ENCODE measurements at places on chromosomes 1 and 21.

- no peak for DNase-seq
Measured at GRCh38 chr1:1554926-1555915, 14.8 kb upstream of the TMEM240 start.

- DNase-seq = no peak
Measured at GRCh38 chr1:154813300-154813816, 56.7 kb downstream of the KCNN3 start.

DNA sequence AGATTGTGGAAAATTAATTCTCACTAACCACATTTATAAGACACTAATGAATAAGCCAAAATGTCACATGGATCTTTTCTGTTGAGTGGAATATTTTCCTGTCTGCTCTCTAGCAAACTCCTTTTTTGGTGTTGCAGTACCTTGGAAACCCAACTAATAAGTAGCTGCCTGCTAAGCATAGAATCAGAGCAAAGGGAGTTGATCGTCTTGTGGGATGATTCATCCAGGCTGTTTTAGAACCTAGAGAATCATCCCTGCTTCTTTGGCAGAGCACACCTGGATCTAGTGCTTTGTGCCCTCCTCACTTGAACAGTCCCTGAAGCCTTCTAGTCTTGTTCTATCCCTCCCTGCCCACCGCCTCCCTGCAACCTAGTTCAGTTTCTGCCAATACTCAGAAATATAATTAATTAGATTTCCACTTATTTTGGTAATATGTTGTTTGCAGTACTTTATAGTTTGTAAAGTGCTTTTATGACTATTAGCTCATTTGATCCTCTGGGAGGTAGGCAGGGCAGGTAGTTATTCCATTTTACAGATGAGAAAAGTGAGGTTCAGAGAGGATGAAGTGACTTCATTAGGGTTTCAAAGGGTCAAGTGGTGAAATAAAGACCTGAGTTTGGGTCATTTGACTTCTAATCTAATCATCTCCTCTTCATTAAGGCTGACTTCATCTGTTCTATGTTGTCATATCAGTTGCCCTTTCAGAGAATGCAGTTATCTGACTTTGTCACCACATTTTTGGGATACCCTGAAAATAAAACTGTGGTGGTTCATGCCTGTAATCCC, 2.5 kb downstream of the AGO4 start:
- no peak for DNase-seq

DNA sequence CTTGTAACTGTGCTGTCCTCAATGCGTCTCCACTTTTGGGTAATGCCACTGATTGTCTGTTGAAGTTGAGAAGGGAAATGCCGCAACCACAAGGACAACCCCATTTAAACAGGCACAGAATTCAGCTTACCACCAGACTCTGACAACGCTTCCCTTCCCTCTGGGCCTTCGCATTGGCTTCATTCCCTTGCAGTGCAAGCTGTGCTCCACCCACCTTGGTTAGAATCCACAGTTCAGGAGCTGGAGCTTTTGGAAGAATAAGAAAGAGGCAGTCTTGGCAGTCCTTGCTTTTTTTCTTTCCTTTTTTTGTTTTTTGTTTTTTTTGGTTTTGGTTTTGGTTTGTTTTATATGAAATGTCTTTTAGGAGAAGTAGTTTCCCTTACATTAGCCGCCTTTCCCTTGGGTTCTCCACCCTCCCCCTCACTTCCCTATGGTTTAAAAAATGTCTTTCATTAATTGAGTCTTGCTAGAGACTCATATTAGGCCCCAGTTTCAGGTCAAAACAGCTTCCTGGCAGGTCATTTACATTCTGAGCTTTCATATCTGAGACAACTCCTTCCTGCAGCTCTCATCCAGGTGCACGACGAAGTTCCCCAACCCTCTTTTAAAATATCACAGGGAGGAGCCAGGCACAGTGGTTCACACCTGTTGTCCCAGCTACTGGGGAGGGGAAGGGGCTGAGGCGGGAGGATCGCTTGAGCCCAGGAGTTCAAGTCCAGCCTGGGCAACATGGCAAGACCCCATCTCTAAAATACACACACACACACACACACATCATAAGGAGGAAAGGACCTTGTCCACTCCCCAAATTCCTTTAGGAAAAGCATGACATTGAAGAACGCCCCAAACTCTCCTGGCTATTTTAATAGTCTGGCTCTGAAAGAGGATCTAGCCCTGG, 20.7 kb upstream of the LAX1 start:
- peak; percentile 64 for DNase-seq

DNA sequence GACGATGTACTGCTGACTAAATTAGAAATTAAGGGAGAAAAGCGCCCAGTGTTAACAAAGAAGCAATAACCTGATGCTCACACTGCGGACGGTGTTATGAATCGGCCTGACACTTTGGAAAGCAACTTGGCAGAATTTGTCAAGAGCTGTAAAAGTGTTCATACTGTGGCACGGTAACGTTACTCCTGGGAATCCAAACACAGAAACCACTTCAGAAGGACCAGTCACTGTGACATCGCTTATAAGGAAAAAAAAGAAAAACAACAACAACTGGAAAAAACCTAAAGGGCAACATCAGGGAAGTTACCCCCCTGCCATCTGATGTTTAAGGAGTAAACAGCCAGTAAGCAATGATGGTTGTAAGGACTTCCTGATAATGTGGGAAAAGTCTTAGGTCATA, 27.7 kb downstream of the CAPZB start:
- no peak for DNase-seq

GRCh38 chr1:153832293-153832692, 57.1 kb downstream of the SLC27A3 start:
- no peak for DNase-seq

GRCh38 chr1:44406737-44407429, 1.8 kb downstream of the RNF220 start:
- no peak for DNase-seq

GRCh38 chr1:227447531-227447990, 115.8 kb upstream of the ZNF678 start:
- DNase-seq = no peak

DNA sequence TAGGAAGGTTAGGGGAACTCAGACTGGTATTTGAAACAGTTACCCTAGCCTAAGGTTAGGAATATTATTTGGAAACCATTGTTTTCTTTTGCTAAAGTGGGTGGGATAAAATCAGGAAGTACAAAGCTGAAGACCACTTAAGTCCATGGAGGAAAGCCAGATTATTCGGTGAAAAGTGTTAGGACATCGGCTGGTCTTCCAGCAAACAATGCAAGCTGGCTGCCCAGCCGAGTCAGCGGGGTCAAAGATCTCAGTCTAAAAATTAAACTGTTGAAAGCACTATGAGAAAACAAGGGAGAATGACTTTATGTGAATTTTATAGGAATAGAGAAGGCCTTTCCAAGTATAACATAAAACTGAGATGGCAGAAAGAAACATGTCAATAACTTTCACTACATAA, 231.7 kb downstream of the KCNJ6 start:
- no peak for DNase-seq

- DNase-seq = no peak
Measured at GRCh38 chr1:9233241-9233941, 1.2 kb upstream of the H6PD start.

DNA sequence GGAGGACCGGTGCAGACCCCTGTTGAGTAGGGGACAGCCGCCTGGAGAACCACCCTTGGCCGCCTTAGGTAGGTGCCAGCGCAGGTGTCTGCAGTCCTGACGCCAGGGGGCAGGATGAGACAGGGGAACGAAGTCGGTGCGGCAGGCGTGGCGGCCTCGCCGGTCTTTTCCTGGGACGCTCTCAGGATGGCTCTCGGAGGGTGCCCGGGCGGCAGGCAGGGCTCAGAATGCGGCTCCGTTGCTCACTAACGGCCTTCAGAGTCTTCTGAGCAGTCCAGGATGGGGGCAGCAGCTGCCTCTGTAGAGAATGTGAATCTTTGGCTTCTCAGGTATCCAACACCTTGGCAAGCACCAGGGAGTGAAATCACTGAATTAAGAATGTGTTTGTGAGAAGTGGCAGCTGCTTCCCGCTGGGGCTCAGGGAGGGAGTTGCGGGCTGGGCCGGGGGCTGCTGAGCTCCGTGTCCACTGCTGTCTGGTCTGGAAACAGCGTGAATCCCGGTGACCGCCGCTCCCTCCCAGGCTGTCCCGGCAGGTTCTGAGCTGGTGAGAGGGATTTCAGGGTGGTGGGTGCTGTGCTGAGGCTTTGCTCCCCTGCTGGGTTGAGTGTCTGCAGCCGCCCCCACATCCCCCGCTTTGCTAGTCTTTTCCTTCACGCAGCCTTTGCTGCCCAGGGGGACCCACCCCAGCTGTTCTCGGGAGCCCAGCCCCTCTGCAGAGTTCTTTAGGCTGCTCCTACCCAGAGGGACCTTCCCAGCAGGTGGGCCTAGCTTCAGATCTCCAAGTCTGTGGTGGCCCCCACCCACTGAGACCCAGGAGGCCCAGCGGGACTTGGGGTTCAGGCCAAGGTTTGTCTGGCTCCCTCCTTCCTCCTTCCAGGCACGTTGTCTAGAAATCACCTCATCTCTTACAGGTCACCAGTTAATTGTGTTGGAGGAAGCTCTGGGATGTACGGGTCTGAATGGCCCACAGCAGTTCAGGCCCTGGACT, 11.1 kb upstream of the C1orf174 start:
- peak; percentile 74 for DNase-seq

GRCh38 chr1:96234299-96234698, 487.3 kb upstream of the PTBP2 start:
- no peak for DNase-seq

DNA sequence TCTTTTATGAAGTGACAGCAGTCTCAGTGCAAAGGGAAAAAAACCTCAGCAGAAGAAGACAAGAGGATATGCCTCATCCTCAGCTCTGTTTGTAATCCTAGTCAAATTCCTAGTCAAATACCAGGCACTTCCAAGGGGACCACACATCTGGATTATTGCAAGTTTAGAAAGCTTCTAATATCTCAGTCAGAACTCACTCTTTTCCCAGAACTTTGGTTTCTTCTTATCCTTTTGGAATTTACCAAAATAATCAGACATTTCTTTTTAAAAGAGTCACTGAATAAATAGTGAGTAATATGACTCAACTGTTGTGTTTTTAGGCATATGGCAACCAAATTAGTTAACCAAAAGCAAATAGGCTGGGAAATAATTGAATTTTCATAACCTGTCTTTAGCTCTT, 47.8 kb downstream of the PRRX1 start:
- no peak for DNase-seq

DNA sequence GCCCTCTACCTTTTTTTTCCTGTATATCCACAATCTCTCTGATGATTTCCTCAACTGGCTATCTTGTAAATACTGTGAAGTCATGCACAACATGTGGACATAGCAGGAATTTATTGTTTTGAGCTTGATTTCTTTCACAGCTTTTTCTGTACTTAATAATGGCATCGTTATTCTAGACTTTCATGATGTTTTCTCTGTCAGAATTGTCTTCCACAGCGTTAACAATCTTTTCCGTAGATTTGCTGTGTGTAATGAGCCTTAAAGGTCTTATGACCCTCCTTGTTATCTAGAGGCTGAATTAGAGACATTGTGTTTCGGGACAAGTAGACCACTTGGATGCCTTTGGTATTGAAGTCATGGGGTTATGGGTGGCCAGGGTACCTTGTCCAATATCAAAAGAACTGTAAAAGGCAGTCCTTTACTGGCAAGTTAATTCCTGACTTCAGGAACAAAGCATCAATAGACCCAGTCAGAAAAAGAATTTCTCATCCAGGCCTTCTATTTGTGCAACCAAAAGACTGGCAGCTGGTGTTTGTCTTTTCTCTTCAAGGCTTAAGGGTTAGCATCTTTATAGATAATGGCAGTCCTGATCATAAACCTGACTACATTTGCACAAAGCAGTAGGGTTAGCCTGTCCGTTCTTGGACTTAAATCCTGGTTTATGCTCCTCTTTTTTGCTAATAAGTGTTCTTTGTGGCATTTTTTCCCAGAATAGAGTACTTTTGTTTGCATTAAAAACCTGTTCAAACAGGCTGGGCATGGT, 30.1 kb upstream of the CHAF1B start:
- DNase-seq = no peak

DNA sequence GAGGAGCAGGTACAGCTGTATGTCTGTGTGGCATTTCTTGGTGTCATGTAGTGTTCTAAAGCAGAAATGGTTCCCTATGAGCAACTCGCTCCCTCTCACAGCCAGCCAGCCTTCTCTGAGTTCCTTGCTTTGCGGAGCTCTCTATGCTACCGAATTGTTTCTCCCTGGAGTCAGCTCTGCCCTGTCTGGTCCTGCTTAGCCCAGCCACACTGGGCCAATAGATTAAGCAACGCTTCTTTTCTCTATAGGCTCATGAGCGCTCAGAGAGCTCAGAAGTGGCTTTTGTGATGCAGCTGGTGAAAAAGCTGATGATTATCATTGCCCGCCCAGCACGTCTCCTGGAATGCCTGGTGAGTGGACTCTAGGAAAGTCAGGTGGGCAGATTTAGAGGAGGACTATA, 113.1 kb downstream of the PIK3R3 start:
- no peak for DNase-seq

DNA sequence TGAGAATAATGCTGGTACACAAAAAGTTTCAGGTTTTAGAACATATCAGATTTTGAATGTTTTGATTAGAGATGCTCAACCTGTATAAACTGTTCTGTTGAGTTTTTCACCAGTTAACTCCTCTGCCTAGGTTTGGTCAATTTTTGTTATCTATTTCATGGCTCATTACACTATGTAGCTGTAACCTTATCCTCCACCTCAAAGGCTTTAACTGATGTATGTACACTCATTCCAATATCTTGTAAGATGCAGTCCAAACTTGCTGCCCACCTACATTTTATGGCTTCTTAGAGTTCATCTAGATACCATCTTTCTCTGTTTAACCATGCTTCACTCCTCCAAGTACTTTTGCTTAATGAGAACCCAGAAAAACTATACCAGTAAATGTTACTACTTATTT, 107.8 kb downstream of the EIF4G3 start:
- DNase-seq = no peak

GRCh38 chr1:171254859-171255258, 6.6 kb downstream of the FMO1 start:
- no peak for DNase-seq

DNA sequence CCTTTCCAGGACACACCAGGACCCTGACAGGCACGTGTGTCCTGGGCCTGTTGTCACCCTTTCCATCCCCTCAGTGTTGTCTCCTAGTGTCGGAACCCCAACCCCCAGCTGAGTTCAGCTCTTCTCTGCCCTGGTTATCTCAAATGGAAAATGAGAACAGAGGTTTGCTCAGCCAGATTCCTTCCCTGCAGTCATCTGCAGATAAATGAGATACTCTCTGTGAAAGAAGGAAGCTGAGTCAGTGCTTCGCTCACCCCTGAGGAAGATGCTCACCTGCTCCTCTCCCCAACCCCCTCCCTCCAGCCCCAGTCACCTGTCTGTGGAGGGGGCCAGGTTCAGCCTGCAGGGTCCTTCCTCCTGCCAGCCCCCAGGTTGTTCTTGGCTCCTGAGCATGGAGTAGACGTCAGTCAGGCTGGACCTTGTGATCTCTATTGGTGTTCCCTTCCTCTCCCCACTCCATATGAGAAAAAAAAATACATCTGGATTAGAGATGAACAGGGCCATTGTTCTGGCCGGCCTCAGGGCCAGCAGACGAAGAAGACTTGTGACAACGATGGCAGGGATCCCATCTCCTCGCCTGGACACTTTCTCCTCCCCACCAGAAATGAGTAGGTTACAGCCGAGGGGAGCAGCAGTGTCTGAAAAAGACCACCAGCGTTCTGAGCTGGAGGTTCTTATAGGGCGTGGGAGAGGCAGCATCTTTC, 20.9 kb downstream of the PHGDH start:
- DNase-seq = no peak
